ENCODE measurements at places on chromosomes 6 and 20.

- no peak for DNase-seq
Measured at GRCh38 chr6:117463762-117464665, 18.5 kb upstream of the DCBLD1 start.

- DNase-seq = no peak
Measured at GRCh38 chr6:10271982-10272381, 142.9 kb downstream of the TFAP2A start.

DNA sequence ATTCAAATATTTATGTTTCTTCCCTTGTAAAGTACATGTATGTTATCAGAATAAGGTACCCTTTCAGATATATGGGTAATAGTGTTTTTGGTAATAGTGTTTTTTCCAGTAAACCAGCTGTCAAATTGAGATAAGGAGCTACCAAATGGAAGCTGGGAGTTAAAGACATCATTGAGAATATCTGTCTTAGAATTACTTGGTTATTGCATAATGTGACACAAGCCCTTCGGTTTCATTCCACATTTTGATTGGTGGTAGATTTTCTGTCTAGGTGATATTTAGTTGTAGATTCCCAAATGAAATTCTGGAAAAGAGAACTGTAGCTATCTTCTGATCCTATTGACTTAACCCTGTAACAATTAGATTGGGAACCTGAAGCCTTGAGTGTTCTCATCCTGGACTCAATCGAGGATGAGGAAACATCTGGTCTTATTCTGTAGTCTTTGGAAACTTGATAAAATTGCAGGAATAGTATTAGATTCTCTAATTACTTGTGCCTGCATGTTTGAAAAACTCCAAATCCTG lies 75.1 kb upstream of the SYNJ2 start:
- DNase-seq = no peak

GRCh38 chr20:18645196-18645745 lies 57.4 kb downstream of the DTD1 start:
- no peak for DNase-seq

DNA sequence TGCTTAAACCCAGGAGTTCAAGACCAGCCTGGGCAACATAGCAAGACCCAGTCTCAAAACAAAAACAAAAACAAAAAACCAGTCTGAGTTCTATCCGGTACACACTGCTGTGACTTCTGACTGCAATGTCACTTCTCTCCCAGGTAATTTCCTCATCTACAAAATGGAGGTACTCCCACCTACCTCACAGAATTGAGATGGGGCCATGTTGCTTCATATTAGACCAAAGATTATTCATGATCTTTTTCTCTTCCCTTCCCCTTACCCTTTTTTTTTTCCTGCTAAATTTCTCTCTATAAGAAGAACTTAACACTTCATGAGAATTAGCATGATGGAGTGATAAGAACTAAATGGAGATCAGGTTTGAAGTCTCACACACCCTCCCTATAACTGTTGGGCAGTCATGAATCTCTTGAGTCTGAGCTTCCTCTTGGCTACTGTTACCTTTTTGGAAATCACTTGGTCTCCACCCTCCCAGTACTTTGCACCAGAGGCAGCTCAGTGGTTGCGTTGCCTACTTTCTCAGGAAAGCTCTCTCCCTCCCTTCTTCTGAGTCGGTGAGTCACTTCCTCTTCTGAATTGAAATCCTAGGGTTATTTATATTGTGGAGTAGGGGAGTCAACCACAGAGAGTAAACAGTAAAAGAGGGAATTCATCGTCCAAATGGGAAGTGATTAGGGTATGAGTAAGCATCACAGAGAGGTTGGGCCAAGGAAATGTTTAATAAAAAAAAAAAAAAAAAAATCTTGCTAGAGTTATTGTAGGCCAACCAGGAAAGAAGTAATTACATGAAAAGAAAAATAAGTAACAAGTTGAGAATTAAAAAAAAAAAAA lies 59.9 kb upstream of the MAP7 start:
- no peak for DNase-seq
